Vagina (tissue), 2 donors: ENCODE measurements at places on chromosomes 2 and 18.
A peak's percentile ranks its signal among the peaks of the same experiment; 100 is the strongest.

GRCh38 chr2:95021847-95022246, 3.7 kb upstream of the MAL start:
- DNase-seq: no peak

GRCh38 chr18:54148151-54148550, 76.3 kb downstream of the MBD2 start:
- DNase-seq: no peak

DNA sequence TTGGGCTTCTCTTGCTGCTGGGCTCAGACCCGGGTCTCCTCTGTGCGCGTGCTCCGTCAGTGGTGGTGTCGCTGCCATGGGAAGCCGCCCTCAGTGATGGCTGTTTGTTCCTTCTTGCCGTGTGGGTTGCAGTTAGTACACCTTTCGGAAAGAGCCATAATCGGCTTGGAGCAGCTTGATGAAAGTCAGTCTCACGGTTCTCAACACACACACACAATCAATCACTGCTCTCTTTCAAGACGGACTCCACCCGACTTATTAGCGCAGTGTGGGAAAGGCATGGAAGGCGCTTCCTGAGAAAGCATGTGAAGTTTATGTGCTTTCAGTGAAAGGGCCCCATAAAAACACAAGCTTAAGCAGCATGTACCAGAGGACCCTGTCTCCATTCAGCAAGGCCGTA, 64.1 kb downstream of the SOX11 start:
- peak; percentile 79 for DNase-seq

GRCh38 chr2:40668425-40668824, 216.5 kb upstream of the SLC8A1 start:
- DNase-seq: no peak

DNA sequence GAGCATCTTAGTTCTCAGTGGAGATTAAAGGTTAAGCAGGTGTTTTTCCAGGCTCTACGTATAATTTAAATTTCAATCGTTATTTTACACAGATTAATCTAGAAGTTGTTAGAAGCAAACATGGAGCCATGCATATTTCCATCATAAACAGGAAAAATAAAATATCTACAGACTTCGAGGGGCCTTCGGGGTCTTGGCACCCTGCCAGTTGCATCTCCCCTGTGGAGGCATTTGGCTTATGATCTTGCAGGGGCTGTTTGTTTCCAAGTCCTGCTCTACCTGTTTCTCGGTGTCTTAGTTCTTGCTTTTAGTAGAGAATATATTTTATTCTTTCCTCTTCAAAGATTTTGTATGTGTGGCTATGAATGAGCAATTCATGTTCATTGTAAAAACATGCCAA, 67.2 kb upstream of the FAM136A start:
- DNase-seq: no peak
